ENCODE measurements at places on chromosomes 16 and 17.

DNA sequence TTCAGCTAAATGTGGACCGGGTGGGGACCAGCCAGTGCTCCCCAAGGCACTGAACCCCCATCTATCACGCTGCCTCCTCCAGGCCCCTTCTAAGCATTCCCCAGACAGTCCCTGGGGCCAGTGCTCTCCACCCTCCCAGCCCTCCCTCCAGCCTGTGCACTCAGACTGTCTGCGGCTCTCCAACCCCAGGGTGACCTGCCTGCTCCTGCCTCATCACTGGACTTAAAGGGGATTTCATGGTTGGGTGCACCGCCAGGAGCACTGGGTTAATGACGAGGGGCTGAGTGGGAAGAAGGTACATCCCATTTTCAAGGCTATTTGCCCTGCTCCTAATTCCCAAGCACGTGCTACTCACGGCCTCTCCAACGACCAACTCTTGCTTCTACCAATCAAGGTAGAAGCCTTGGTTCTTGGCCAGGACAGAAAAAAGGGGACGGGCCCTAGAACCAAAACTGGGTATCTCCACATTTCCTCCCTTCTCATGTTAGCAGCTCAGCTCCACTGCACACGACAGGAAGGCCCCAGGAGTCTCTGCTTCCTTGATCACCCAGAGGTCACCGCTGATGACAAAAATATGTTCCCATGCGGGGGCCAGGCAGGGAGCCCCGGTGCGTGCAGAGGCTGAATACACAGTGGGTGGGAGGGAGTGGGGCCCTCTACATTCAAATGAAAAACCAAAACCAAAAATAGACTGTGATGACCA, 3.5 kb upstream of the ABR start:
- no peak for DNase-seq

DNA sequence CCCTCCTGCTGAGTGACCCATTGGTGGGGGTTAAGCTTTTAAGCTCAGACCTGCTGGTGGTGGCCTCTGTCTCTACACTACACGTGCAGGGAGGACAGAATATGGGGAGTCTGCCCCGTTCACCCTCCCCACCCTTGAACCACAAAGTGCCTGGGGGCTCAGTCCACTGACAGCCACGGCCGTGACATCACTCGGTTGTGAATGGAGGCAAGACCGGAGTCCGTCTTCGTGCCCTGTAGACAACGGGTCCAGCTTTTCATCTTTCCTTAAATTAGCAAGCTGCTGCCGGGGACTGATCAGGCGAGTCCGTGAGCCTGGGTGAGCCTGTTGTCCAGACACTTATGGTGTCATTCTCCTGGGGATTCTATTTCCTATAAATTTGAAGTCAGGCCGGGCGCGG, 67.4 kb downstream of the CRISPLD2 start:
- no peak for DNase-seq

GRCh38 chr16:56667581-56668571, at the start of gene MT1G:
TSS of gene MT1G (minus strand) at chr16:56668065. CDS start at chr16:56667993, 72 bp downstream.
- DNase-seq = no peak

- no peak for DNase-seq
Measured at GRCh38 chr16:68506331-68507053, 32.6 kb upstream of the ZFP90 start.

- DNase-seq = no peak
Measured at GRCh38 chr17:75063626-75064025, 16.6 kb downstream of the KCTD2 start.

- DNase-seq = no peak
Measured at GRCh38 chr17:50043290-50044148, 12.4 kb upstream of the ITGA3 start.

- no peak for DNase-seq
Measured at GRCh38 chr17:1126801-1127550, 52.8 kb downstream of the ABR start.

GRCh38 chr16:4407543-4408322, 8.7 kb downstream of the CORO7 start:
- DNase-seq = no peak

DNA sequence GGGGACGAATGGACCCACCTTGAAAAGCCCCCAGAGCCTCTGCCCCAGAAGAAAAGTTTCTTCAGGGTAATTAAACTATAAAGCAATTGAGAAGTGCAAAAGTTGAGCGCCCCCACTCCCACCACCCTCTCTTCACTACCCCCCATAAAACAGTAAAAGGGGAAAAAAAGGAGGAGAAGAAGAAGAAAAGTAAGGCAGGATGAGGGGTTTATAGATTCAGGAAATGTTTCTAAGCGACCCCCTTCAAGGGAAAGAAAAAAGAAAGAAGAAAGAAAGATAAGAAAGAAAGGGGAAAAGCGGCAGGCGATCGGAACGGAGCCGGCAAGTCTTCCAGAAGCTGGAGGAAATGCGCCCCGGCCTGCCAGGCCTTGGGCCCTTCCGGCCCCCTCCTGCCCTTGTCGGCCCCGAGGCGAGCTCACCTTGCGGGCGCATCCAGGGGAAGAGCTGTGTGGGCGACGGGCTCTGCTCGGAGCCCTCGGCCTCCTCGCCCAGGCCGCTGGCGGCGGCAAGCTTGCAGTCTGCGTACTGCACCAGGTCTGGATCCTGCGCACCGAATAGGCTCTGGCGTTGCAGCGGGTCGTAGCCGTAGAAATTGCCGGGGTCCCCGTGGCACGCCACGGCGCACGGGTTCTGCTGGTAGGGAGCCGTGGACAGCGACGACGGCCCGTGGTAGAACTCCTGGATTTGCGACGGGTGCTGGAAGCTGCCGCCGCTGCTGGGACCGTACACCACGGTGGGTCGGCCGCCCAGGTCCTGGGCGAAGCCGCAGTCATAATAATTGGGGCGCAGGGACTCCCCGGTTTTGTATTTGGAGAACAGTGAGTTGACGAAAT, 1.0 kb downstream of the HOXB8 start:
- no peak for DNase-seq

DNA sequence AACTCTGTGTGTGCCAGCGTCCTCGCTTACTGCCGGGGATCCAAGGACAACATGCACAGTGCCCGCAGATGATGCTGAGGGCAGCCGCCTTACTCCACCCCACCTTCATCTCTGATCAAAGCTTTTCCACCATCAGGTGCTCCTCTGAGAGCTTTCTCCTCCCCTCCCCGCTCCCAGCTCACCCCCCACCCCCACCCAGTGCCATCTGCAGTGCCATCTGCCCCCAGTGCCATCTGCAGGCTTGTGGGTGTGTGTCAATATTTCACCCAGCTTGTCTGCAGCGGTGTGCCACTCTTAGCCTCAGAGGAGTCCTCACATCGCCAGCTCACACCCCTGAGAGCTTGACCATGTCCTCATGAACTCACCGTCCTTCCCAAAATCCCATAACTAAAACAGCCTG, 98.2 kb upstream of the NOL11 start:
- DNase-seq = no peak

DNA sequence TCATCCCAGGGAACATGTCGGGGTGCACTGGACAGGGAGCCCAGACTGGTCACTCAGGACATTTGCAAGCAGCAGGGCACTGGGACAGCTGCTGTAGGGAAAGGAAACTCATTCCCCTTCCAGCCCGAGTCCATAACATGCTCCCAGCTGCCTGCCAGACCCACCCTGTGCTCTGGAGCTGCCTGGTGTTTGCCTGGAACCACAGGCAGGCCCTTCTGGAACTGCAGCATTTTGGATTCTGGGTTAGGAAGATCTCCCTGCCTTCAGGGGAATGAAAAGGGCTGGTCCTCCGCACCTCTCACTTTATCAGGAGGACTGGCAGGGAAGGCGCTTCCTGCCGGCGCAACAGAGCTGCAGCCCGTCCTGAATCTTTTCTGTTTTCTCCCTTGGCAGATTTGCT, 41.2 kb downstream of the MEAK7 start:
- DNase-seq = no peak

GRCh38 chr16:56207421-56207820, 16.1 kb downstream of the GNAO1 start:
- DNase-seq = no peak

DNA sequence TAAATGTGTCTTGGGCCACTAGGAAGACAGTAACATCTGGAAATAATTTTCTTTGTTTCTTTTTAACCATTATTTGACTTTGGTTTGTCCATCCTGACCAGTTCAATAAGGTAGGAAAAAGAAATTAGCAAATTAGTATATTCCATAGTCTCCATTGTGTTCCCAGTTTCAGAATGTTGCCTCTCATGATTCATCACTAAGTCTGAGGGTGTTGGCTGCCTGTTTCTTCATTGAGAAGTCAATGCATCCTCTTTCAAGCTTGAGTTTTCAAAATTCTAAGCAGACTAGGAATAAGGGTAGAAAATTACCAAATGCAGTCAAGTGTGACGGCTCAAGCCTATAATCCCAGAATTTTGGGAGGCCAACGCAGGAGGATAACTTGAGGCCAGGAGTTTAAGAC, 41.9 kb downstream of the ZFHX3 start:
- DNase-seq = no peak

- no peak for DNase-seq
Measured at GRCh38 chr16:53445534-53445933, 11.3 kb downstream of the RBL2 start.

DNA sequence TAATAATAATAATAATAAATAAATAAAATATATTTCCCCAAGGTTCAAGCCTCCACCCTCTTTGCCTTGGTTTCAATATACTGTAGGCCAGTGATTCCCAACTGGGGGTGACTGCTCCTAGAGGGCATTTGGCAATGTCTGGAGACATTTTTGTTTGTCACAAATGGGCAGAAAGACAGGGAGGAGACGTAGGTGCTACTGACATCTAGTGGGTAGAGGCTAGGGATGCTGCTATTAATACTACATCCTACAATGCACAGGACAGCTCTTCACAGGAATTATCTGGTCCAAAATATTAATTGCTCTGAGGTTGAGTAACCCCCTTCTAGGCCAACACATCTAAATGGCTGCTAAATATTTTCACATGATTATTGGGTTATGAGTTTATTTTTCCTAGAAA, 12.8 kb upstream of the PRR14 start:
- DNase-seq = no peak

- no peak for DNase-seq
Measured at GRCh38 chr17:61455324-61456060, 3.3 kb downstream of the TBX4 start.

DNA sequence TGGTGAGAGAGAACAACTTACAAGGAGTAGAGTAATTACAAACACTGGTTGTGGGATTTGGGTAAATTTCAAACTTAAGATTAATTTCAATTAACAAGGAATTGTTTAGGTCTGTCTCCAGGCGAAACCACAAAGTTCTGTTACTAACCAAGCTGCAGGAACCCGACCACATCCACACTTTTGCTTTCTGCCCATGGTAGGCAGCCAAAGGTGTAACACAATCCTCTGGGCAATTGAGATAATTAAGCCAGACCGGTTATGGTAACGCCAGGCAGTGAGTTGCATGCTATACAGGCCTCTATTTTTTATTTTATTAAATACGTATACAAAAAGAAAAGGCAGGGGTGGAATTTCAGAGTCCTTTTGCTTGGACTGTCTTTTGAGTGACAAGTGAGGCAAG, 12.0 kb downstream of the KCNJ2 start:
- DNase-seq = no peak

DNA sequence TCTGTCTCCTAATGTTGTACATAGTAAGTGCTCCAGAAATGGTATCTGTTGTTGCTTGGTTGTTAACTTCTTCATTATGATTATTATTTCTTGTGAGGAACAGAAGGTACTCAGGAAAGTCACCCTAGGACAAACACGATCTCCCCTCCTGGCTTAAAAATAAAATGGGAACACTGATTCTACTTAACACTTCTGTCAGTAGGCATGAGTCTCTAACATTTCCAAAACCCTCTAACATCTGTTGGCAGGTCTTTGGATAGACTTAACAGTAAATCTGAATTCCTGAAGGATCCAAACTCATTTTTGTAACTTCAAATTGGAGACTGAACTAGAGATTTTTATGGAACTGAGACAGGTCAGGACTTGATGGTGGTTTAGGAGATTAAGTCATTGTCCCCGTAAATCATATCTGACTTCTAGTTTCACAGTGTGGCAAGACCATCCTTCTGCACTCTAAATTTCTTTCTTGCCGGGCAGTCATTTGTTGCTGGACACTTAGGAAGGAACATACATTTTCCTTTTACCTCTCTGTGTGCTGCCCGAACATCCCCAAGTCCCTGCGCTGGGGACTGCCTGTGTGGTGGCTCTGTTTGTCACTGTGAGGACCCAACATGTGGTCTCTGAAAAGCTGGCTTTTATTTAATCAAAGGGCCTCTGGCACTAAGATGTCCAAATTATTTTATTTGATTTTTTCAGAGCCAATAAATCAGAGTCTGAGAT, 149.9 kb downstream of the NPIPB5 start:
- no peak for DNase-seq

GRCh38 chr17:83104577-83105505, 25.4 kb downstream of the METRNL start:
- no peak for DNase-seq

DNA sequence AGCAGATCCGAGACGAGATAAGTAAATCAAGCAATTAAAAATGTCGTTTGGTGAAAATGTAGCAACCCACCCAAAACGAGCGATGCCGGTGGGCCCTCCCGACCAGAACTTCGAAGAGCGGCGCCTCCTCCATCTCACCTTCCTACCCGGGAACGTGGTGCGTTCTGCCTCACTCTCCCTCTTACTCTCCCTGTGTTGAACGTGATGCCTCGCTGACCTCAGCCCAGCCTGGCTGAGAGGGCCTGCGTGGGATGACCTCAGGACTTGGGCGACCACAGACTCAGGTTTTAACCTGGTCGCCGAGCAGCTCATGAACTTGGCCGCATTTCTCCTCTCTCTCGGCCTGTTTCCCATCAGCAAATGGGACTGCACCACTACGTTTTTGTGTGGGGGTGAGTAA, 69.7 kb upstream of the RPL38 start:
- DNase-seq = no peak

DNA sequence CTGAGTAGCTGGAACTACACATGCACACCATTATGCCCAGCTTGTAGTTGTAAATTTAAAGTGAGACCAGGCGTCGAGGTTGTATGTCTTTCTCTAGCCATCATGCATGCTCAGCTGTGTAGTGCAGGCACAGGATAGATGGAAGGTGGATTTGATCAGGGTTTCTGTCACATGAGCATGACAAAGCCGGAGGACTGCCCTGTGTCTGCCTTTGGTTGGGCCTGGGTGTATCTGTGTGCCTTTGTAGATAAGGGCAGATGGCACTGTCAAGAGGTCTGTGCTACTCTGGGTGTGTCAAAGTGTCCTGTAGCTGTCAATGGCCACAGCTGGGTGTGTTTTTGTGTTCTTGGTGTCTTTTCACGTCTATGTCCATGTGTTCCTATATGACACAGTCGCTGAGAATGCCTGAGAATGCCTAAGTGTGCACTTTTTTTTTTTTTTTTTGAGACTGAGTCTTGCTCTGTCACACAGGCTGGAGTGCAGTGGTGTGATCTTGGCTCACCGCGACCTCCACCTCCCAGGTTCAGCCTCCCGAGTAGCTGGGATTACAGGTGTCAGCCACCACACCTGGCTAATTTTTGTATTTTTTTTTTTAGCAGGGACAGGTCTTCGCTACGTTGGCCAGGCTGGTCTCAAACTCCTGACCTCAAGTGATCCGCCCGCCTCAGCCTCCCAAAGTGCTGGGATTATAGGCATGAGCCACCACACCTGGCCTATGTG, 4.1 kb upstream of the NAGS start:
- no peak for DNase-seq

- DNase-seq = no peak
Measured at GRCh38 chr16:86222965-86223551, 287.3 kb upstream of the FOXF1 start.
